ENCODE measurements at places on chromosomes 2 and 18.

GRCh38 chr18:38116716-38117115 is 551.1 kb upstream of the CELF4 start:
- DNase-seq = no peak

GRCh38 chr2:143988082-143988481 is 531.8 kb downstream of the ZEB2 start:
- DNase-seq = no peak

GRCh38 chr2:237324405-237324831 is 89.5 kb downstream of the COL6A3 start:
- DNase-seq = no peak

- DNase-seq = no peak
Measured at GRCh38 chr2:127362971-127363370, 24.8 kb downstream of the MAP3K2 start.

DNA sequence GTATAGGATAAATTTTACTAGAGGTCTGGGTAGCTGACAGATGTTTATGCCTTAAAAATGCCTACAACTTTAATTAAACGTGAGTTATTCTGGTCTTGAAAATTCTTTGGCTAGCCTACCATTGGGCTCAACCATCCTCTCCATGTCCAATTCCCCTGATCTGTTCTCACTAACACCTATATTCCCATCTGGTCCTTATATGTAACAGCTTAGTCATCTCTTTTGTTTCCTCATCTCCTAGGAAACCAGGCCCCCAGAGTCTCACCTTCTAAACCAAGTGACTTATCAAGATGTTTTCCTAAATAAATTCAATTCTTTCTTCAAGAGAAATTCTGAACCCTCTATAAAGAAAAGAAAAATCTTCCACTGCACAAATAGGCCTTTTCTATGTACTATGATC is 148.5 kb downstream of the TTC32 start:
- no peak for DNase-seq

- DNase-seq = no peak
Measured at GRCh38 chr2:215724146-215724545, 288.3 kb upstream of the FN1 start.

DNA sequence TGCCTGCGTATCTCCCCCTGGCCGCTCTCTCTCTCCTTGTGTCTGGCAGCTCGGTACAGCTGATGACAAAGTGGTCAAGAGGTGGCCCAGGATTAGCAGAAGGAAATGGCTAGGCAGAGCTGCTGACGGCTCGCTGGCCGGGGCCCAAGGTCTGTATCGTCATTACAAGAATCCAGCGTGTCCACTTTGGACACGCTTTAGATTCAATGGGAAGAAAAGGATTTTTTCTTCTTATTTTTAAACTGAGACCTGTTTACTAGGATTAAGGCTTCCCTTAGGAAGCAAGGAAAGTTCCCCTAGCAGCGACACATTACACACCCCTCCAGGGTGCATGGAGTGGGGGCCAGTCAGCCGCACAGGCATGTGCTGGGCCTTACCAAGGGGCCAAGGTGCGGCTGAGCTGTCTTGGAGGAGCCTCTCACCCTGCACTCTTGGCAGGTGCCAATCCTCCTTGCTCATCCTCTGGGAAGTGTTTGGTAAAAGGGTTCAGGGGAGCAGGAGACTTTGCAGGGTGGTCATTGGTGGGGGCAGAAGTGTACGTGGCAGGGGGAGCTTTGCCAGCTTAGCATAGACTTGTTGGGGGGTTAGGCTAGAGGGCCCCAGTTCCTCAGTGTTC is 76.8 kb downstream of the POLR1A start:
- no peak for DNase-seq

- DNase-seq = no peak
Measured at GRCh38 chr18:4384932-4385331, 70.2 kb downstream of the DLGAP1 start.

DNA sequence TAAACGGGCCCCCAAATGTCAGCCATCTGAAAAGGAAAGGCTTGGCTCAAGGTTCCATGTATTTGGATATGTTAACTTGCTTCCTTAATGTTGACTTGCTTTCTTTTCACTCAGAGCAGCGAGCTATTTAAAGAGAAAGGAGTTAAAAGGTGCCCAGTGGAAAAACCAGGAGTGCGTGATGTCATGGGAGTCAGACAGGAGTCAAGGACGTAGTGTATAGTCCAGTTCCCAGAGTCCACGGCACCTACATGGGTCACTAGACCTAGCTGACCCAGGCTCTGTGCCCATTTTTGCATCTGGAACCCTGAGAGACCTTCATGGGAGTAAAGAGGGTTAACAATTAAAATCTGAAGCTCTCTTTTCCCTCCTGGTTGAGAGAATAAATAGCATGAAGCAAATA is 19.8 kb downstream of the SLC3A1 start:
- DNase-seq = no peak

- no peak for DNase-seq
Measured at GRCh38 chr2:72204156-72204785, 56.6 kb upstream of the CYP26B1 start.

GRCh38 chr2:47237375-47238334 is 82.5 kb upstream of the STPG4 start:
- no peak for DNase-seq

DNA sequence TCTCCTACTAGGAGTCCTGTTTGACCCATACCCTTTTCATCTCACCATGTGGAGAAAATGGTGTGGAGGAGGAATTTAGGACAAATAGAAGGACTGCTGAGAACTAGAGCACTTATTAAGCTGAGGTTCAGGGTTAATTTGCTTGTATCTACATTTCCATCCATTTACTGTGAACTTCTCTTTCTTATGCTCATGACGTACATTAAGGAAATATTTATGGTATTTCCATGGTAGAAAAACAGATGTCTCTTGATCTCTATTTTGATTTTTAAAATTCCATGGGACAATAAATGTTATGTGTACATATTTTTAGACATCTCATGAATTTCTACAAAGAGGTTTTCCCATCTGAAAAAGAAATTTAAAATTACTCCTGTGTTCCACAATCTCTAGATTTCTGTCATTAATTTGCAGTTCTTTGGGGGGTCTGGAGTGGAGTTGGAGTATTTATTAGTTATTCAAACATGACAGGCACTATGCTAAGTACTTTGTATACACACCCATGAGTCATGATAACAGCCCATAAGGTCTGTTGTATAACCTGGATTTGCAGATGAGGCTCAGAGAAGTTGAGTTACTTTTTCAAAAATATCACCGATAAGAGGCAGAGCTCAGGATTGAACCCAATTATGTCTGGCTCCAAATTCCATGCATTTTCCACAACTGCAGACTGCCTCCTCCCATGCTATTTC is 112.6 kb downstream of the COPS8 start:
- DNase-seq = no peak

DNA sequence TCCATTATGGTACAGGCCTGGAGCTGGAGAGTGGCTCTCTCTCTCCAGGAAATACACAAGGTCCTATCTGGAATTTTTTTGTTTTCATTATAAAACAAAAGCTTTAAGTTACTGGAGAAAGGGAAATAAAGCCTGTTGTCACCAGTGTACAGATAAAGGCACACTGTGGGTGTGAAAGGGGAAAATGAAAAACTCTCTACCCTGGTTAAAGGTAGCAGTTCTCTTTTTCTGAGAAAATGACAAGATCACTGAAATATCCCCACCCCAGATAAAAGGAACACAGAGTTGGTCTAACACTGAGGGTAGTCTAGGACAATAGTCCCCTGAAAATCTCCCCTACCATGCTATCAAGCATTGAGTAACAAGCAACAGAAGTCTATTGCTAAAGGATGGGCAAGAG is 438.7 kb downstream of the MBD2 start:
- DNase-seq = no peak

DNA sequence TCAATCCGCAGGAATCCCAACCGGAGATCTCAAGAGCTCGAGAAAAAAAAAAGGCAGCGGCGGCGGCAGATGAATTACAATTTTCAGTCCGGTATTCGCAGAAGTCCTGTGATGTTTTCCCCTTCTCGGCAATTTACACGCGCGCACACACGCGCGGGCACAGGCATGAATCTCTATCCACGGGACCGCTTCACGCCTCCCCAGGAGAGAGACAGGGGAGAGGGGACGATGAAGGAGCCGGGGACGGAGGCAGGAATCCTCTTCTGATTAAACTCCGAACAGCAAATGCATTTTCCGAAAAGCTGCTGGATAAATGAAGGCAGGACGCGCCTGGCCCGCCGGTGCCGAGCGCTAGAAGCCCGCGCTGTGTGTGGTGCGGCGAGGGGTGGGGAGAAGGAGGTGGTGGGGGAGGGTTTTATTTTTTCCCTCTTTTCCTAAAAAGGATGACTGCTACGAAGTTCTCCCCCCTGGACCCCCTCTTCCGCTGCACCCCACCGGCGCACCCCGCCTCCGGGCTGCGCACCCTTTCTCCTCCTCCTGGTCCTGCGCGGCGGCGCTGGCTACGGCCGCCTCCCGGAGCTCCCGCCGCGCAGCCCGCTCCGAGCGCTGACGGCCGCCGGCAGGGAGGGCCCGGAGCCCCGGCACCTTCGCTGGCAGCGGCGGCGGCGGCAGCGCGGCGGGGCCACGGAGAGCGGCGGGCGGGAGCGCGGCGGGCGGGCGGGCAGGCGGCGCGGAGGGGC is at the start of gene BCL2:
TSS of gene BCL2 (minus strand) at position 387 of the 740 bp plus-strand sequence.
- DNase-seq = peak; percentile 8

DNA sequence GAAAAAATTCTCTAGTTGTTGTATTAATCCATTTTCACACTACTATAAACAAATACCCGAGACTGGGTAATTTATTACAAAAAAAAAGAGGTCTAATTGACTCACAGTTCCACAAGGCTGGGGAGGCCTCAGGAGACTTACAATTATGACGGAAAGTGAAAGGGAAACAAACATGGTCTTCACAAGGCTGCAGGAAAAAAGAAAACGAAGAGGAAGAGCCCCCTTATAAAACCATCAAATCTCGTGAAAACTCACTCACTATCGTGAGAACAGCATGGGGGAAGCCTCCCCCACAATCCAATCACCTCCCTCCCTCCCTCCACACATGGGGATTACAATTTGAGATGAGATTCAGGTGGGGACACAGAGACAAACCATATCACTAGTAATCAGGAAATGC is 61.7 kb upstream of the SPTBN1 start:
- DNase-seq = no peak

DNA sequence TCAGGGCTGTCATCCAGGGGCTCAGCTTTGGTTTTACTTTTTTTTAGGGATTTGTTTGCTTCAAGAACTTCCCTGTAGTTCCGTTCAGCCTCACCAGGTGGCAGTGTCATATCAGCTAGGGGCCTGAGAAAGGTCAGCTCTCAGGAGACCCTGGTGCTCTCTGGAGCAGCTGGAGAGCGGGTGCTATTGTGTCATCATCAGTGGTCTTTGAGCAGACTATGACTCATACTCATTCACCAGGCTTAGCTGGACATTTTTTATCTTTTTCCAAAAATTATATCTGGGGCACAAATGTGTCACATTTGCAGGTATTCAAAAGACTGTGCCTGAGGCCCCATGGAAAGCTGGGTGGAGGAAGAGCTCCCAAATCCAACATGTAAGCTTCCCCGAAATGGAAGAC is 24.4 kb downstream of the ZNF892 start:
- no peak for DNase-seq

DNA sequence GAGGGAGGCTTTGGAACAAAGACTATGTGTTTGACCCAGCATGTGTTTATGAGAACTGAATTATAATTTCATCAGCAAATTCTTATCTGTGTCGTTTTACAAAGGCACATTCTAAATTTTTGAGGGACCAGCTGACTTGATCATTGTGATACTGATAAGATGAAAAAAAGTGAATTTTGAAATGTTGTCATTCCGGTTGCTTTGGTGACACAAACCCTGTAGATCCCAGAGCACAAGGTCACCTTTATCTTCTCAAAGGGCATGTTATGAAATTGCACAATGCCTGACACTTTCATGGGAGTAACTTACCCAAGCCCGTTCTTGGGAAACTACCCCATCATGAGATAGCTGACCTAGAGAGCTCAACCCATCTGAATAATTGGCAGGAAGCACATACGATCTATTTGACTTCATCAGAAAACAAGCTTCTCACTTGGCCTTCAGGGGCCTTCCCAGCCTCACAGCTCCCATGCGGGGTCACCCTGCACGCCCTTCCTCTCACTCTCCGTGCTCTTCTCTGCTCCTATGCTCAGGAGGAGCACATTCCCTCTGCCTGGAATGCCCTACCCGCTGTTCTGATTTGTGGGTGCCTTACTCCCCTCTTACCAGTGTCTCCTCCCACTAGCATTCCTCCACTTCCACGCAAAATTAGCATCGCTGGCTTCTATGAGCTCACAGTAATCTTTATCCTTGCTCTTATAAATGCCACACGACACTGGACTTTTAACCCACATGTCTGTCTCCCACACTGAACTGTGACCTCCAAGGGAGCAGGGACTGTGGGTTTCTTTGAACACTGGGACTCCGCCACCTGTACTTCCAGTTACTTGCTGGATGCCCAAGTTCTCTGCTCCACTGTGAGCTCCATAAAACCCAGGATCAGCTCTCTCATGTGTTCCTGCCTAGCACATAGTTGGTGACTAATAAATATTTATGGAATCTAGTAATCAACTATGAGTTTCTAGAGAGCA is 555.8 kb upstream of the ID2 start:
- no peak for DNase-seq

DNA sequence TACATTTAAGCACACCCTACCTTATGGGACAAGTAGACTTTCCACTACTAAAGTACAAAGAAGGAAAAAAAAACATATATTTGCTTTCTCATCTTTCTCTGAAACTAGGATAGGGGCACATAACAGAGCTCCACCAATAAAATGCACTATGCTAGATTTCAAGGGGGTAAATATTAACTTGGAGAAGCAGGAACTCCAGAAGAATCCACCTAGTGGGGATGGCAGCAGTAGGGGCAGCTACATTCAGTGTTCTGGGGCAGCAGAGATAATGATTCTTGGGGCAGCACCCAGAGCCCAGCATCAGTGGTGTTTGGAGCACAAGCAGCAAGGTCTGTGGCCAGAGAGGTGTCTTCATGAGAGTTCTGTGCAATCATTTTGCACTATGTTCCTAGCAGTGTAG is 64.7 kb downstream of the DTNB start:
- no peak for DNase-seq

DNA sequence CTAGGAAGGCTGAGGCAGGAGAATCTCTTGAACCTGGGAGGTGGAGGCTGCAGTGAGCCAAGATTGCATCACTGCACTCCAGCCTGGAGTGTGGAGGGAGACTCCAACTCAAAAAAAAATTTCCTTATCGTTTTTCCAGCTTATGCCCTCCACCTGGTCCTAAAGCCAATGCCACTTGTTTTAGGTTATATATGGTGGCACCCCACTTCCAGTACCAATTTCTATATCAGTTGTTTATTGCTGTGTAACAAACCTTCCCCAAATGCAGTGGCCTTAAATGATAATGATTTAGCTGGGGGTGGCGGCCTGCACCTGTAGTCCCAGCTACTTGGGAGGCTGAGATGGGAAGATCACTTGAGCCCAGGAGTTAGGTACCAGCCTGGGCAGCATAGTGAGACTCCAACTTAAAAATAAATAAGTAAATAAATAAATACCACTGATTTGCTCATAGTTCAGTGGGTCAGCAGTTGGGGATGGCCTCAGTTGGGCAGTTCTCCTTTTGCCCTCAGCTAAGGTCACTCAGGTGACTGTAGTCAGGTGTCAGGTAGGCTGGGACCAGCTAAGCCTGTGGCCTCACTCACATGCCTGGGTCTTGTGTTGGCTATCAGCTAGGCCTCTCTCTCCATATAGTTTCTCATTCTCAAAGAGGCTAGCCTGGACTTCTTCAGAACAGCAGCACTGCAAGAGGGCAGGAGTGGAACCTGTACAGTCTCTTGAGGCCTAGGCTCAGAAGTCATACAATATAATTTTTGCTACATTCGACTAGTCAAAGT is 113.7 kb upstream of the GATA6 start:
- DNase-seq = no peak

GRCh38 chr18:60064271-60064670 is 164.5 kb downstream of the PMAIP1 start:
- DNase-seq = no peak

Data from activated T-helper 1 cell treated with anti-CD3 and anti-CD28 coated beads, Interleukin-2, amount 50 U/mL, for 16 hours (primary cell).